Fibroblast of lung (primary cell): ENCODE measurements at places on chromosomes 1 and 21. TPM values are rescaled to one million over a fixed set of nuclear protein-coding genes. Genes with fewer than 3 reads are reported as not detected.

DNA sequence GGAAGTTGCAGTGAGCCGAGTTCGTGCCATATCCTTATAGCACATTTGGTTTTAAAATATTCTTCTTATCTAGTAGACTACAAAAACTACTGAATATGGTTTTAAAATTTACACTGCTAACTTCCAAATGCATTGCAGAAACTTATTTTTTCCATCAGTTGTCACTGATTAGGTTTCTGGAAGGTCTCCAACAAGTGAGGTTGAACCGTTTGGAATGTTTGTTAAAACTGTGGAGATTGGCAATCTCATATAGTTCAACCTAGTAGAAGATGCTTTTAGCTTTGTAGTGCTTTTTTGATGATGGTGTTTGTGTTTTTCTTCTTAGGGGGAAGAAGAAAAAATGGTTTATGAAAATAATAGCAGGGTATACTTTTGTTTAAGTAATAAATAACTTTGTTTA is 12.9 kb downstream of the CENPF start:
- peak; percentile 70 for DNase-seq

DNA sequence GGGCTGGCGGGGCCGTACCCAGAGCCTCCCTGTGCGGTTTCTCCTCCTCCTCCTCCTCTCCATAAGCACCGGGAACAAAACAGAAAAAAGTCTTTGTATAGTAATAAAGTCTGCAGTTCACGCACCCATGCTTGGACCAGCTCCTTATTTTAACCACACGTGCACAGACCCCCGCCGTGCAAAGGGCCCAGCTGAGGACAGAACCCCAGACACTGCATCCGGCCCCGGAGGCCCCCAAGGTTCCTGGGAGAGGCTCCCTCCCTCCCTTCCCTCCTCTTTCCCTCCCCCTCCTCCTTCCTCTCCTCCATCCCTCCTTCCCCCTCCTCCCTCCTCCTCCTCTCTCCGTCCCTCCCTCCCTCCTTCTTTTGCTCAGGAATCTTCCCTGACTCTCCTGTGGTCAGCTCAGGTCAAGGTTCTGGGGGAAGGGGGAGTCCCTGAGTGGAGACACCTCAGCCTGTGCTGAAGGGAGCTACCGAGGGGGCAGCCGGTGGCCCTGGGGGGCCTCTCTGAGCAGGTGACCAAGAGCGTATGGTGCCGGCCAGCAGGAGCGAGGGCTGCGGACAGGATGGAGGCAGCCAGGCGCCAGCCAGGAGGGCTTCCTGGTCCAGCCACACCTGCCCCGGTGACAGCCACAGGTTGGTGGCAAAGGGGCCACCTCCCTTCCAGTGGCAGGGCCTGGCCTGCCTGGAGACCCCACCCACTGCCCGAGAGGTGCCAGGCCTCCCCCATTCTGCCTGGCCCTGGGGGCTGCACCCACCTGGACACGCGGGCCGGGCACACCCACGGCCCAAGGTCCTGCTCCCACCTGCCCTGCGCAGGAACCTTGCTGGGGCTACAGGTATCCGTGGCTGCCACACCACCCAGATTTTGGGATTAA is 3.2 kb upstream of the TTLL10 start:
- DNase-seq: no peak

DIP2A gene
- total RNA-seq: 13.6 and 21.1 TPM in 2 replicates

DNA sequence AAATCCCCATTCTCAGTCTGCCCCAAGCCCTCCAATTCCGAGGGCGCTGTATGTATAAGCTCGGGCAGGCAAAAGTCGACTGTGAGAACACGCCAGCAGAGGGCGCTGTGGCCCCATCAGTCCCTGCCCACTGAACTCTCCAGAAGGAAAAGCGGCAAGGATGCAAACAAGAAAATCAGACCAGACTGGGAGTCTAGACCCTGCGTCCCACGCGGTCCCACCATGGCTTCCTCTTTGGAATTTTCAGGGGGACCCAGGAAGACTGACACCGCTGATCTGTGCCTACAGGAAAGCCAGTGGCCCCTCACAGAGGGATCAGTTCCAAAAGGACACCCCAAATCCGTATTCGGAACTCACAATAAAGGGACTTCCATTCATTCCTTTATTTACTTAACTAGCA is 19.5 kb downstream of the TEX35 start:
- DNase-seq: peak; percentile 65

DNA sequence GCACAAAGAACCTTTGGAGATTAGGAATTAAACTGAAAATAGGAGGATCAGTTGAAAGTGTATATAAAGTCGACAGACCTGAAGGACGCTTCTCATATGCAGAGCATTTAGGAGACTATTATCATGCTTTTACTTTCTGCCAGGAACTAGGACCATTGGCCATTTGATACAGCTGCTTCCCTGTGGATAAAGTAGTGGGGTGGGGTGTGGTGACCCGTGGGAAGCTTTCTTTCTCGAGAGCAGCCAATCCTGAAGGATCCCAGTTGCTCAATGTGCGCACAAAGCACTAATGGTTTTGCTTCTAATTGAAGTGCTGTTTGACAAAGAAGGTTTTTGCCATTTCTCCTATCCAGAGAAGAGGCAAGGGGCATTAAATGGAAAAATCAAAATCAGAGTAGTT is 14.9 kb upstream of the CD55 start:
- DNase-seq: no peak

DNA sequence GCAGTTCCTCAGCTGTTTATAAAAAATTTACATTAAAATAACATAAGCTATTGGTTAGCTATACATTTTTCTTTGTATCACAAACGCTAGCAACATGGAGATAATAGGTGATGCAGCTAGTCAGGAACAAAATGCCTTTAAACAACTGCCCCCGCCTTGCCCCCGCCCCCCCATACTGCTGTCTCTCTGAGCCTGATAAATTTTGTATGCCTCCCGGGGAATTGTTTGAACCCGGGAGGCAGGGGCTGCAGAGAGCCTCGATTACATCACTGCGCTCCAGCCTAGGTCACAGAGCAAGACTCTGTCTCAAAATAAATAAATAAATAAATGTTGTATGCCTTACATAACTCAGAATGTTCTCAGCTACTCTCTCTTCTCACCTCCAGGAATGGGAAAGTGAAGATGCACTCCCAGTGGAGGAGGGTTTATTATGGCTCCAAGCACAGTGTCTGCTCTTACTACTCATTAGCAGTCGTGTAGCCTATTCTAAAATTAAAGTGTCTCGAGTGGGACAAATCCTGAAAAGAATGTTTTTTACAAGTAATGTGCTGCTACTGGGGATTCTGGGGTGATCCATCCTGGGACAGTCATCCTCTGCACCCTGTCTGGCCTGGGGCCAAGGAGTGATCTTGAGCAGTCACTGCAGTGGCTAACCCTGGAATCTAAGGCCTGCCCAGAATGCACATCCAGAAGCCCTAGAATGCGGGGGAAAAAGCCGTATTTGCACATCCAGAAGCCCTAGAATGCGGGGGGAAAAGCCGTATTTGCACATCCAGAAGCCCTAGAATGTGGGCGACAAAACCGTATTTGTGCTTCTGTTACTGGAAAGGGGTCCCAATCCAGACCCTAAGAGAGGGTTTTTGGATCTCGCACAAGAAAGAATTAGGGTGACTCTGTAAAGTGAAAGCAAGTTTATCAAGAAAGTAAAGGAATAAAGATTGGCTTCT is 39.4 kb upstream of the ZNF496 start:
- DNase-seq: peak; percentile 54

RAB13 gene
- 82.7 and 86.2 TPM in 2 replicates for total RNA-seq

GRCh38 chr1:181124291-181124751 is 35.8 kb downstream of the IER5 start:
- no peak for DNase-seq

FCRL1 gene
- not detected in 2 replicates for total RNA-seq

- no peak for DNase-seq
Observed at GRCh38 chr1:67491280-67491679, 61.1 kb upstream of the SERBP1 start.

- peak; percentile 41 for DNase-seq
Observed at GRCh38 chr1:29331729-29332128, 95.4 kb downstream of the PTPRU start.

ELAPOR1 gene
- total RNA-seq: 0.17 and 0.26 TPM in 2 replicates

DNA sequence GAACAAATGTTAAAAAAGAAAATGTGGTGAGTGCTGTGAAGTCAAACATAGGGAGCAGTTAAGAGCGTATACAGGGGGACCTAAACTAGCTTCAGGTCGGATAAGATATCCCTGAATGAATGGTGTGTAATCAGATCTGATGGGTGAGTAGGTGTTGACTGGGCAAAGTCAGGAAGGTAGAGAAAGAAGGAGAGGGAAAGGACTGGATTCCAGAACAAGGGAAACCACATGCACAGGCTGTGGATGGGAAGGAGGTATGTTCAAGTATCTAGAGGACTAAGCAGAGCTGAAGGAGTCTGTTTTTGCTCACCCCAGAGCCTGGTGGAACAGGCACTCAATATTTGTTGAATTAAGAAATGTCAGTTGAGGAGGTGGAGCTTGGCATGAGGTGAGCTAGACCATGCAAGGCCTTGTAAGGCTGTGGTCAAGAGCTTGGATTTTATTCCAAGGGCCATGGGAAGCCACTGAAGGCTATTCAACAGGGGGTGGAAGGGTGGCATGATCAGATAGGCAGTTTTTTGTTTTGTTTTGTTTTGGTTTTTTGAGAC is 27.4 kb downstream of the MAP7D1 start:
- DNase-seq: peak; percentile 41

FOXD3 gene
- not detected in 2 replicates for total RNA-seq

- DNase-seq: no peak
Observed at GRCh38 chr1:9435153-9435636, 104.1 kb upstream of the SLC25A33 start.

DNA sequence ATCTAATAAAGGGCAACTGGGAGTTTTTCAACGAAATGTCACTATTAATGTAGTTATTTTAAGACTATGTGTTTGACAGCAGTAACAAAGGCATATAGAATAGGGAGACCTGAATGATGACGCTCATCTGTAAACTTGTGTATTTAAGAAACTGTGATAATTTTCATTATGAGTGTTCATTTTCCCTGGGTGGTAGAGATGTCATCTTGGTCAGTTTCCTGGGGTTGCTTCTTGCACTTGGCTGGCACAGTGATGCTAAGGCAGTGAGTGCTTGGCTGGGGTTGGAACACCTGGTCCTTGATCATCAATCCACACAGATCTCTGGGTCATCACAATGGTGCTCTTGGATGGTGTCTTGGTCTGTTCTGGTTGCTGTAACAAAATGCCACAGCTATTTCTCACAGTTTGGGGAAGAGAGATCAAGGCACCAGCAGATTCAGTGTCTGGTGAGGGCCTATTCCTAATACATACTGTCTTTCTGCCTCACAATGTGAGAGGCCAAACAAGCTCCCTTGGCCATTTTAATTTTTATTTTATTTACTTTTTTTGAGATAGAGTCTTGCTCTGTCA is 7.9 kb upstream of the SMYD2 start:
- DNase-seq: no peak

GRCh38 chr1:86829321-86829720 is 84.6 kb downstream of the SELENOF start:
- DNase-seq: no peak

- no peak for DNase-seq
Observed at GRCh38 chr1:210440081-210440480, 111.4 kb downstream of the HHAT start.

ATF3 gene
- total RNA-seq: 14.1 and 35.7 TPM in 2 replicates

GRCh38 chr1:94316183-94316582 is 78.8 kb upstream of the ARHGAP29 start:
- no peak for DNase-seq

DNA sequence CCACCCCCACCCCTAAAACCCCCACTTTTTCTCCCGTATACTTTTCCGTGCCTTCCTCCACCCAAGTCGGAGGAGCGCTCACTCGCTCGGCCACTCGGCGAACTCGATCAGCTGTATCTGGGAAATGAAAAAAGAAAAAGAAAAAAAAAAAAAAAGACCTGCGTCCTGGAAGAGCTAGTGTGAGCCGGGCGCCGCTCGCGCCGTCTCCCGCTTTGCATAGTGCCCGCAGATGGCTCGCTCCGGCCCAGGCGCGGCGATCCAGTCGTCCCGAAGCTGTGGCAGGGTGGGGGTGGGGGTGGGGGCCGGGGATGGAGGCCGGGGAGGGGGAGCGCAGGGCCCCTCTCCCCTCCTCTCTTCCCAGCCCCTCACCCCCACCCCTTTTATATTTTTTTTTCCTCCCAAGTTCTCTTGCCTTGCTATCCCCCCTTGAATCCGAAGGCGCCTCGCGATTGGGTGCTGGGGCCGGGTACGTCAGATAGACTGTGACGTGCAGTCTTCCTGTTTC is 299 bp upstream of the PROX1 start:
- DNase-seq: no peak

CLEC20A gene
- not detected in 2 replicates for total RNA-seq

DNA sequence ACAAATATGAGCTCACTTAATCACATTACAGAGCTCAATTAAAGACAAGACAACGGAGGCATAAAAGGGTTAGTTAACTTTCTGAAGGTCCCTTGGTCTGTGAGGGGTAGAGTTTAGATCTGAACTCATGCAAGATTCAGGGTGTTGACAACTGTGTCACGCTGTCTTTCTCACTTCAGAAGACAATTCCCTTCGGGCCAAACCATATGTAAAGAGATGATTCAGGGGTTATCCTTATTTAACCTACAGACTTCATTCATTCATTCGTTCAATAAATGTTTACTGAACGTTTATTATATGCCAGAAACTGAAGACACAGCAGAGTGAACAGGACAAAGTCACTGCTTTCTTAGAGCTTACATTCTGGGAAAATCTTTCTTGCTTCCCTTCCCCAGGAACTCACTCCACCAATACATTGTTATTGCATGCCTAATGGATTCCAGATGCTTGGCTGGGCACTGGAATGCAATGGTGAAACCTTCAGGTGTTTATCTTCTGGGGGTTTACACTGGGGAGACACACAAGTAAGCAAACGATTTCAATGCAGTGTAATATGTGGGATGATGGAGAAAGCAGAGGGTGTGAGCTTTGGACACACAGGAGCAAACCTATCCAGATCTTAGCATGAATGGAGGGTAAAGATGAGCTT is 6.4 kb downstream of the XCL1 start:
- DNase-seq: peak; percentile 64

GRCh38 chr1:243407284-243408018 is 151.6 kb downstream of the SDCCAG8 start:
- DNase-seq: peak; percentile 76

DNA sequence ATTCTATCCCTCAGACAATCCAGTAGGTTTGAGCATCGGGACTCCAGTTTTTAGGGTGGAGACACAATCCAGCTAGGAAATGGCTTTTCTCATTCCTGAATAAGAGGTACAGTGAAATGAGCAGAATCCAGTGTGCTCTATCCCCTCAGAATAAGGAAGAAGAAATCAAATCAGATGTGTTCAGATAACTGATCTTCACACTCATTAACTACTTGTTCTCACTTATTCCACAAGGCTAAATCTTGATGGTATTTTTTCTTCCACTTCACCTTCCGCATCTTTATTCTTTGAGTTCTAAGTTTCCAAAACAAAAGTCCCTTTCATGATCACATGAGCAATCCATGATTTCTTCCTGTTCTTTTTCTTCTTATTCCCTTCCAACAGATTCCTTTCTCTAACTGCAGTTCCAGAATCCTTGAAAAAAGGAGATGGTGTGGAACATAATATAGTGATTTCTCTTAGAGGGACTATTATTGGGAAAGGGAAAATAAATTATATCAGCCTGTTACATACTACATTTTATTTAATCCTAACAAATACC is 1.7 kb downstream of the SYT11 start:
- no peak for DNase-seq

ITGB2 gene
- not detected in 2 replicates for total RNA-seq
